ENCODE measurements at places on chromosomes 6 and 20.

- no peak for DNase-seq
These were observed 1.9 kb downstream of the BTBD3 start for GRCh38 chr20:11919581-11919980.

- no peak for DNase-seq
These were observed 56.5 kb downstream of the PRR18 start for GRCh38 chr6:166251655-166252054.

GRCh38 chr6:99378636-99379035 lies 15.4 kb downstream of the COQ3 start:
- DNase-seq, result no peak

GRCh38 chr6:39568896-39569295 lies 156.3 kb downstream of the KIF6 start:
- no peak for DNase-seq

DNA sequence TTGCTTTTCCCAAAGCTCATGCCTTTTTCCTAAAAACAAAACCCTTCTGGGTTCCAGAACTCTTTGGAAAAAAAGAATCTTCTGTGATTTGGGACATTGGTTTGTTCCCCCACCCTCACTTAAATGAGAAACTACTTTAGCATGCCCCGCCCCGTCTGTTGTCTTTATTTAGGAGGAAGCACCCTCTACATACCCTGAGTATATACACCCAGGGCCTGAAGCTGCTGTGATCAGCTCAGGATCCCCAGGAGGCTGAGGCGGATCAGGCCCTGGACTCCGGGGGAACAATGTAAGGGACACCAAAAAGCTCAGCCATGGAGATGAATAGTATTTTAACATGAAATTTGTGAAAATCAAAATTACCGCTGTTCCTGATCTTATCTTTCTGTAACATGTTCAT lies 1.4 kb downstream of the BCAS1 start:
- DNase-seq, result no peak

DNA sequence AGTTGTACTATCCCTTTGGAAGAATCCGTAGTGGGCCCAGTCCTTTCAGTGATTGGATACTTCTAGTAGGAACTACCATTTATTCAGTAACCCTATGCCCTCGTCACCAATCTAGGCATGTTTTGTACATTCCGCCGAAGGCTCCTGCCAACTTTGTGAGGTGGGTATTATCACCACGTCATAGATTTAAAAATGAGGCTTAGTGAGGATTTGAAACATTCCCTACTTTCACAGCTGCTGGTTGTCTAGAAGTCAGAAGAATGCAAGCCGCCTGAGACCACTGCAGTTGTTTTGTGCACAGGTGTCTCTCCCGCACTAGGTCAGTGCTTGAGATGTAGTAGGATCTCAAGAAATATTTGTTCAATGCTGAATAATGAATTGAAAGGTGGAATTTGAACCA lies 32.6 kb downstream of the ENPP1 start:
- no peak for DNase-seq

DNA sequence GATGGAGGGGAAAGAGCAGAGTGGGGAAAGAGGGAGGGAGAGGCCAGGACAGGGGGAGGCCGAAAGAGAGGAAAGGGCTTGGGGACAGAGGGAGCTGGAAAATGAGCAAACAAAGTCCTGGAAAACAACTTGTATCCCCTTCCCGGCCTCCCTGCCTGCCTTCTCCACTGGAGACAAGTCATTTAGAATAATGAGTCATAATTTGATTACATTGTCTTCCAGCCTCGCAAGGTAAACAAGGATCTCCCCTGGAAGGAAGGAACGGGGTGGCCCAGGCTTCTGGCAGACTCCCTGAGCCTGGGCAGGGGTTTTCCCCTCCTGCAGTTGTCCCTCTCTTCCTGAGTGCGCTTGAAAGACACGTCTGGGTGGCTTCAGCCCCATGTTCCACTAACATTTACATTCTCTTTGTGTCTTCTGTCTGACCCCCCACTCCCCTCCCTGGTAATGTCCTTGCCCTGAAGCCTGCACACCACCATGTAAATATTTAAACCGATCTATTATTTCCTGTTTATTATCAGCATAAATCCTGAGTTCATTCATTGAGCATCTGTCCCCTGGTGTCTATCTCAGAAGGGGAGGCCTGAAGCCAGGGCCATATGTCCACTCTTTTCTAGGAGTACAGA lies 12.1 kb upstream of the MRPS18A start:
- DNase-seq, result no peak

GRCh38 chr6:159654483-159655098 lies 38.5 kb downstream of the SOD2 start:
- DNase-seq, result no peak

DNA sequence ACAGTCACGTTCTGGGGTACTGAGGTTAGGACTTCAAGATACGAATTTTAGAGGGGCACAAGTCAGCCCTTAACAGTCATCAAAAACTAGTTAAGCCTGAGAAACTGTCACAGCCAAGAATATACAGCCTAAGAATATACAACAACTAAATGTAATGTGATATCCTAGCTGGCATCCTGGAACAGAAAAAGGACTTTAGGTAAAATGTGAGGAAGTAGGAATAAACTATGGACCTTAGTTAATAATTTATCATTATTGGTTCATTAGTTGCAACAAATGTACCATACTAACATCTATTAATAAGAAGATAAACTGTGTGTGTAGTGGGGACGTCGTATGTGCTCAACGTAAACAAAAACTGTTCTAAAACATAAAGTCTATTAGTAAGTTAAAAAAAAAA lies 1.1 kb downstream of the PNISR start:
- DNase-seq, result no peak

- no peak for DNase-seq
These were observed 109.6 kb downstream of the NFATC2 start for GRCh38 chr20:51432875-51433274.

GRCh38 chr6:8065519-8065911 lies 1.3 kb upstream of the BLOC1S5 start:
- DNase-seq, result no peak

DNA sequence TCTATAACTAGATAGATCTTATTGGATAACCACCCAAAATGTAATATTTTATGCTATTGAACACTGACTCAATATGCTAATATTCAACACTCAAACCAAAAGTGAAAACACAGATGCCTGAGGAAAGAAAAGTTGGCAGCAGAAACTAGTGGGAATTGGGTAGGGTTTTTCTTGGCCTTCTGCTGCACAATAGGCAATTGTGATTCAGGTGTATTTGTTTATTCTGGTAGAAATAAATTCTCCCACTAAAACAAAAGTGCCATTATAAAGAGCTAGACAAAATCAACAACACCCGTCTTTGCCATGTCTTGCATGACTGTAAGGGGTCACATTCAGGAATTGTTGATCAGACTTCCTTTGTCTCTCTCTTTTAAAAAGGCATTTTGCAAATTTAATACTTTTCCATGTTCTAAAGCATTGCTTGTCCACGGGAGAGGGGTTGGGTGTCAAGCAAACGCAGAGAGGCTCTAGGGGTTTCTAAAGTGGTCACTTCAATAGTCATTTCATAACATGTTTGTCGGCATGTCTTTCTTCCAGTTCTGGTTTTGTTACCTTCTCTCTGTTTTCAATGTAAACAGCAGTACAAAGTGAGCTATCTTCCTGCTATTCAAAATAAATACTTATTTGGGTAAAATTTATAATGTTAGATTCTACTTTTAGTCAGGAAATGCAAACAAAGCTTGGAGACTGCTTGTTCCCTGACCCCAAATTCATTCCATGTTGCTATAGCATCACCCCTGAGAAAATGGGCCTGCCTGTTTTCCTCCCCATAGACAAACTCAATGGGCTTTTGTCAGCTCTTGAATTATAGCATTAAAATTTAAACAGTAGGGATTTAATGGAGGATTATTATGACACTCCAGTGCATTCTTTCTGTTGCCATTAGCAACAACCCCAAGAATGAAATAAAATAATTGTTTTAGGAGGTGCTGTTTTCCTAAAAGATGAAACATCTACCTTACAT lies 217.0 kb upstream of the CCN2 start:
- DNase-seq, result no peak

DNA sequence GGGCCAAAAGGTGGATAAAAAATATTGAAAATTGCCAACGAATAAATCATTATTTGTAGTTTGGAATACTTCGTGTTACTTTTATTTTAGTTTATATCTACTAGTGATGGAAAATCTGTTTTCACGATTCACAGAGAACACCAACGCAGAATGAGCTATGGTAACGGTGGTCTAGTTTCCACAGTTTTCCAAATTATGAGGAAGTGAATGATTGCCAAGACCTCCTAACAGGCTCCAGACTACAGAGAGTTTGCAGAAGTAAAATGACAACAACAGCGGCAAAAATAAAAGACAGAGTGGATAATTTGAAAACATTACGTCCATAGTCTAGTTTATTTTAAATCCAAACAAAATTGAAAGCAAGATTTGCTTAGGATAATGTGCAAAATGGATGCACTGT lies 57.0 kb upstream of the AIG1 start:
- DNase-seq, result no peak
